ENCODE measurements at places on chromosomes 7 and 10.

- no peak for DNase-seq
These were observed 23.8 kb downstream of the KNDC1 start for GRCh38 chr10:133183646-133184378.

GRCh38 chr10:28280652-28281051 lies 22.2 kb downstream of the MPP7 start:
- DNase-seq: no peak

- no peak for DNase-seq
These were observed 20.4 kb downstream of the CCDC71L start for GRCh38 chr7:106640368-106641141.

DNA sequence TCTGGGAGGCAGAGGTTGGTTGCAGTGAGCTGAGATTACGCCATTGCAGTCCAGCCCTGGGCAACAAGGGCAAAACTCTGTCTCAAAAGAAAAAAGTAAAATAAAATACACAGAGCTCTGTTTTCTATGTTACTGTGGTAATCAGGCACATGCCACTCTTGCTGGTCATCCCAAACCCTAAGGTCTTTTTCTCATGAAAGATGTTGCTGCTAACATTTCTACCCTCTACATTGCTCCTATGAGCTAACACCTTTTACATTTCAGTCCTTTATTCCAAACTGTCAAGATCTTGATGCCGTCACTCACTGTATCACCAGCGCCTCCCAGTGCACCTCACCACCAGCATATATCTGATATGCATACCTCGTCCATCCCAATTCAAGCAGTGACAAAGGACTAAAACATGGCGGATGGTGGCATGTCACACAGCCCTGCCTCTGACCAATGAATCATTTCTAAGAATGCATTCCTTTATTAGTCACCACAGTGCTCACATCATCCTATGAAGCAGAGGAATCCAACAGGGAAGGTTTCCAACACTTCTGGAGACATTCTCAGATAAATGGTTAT lies 4.3 kb downstream of the DAGLB start:
- no peak for DNase-seq

GRCh38 chr7:80053124-80053523 lies 81.5 kb upstream of the GNAI1 start:
- DNase-seq: no peak

Data from CD4-positive, alpha-beta T cell treated with Interleukin-21 for 1 hour (primary cell).